T follicular helper cell (primary cell): ENCODE measurements at places on chromosomes 5 and 9.

DNA sequence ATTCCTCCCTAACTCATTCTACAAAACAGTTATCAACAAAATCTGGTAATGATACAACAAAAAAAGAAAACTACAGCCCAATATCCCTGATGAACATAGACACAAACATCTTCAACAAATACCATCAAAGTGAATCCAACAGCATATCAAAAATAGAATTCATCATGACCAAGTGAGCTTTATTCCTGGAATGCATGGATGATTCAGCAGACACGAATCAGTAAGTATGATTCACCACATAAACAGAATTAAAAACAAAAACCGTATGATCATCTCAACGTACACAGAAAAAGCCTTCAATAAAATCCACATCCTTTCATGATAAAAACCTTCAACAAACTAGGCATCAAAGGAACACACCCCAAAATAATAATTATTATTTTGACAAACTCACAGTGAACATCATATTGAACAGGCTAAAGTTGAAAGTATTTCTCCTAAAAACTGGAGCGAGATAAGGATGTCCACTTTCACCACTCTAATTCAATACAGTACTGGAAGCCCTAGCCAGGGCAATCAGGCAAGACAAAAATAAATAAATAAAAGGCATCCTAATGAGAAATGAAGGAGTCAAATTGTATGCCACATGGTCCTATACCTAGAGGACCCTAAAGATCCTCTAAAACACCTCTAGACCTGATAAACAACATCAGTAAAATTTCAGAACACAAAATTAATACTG lies 305.1 kb upstream of the RGMB start:
- DNase-seq: no peak

DNA sequence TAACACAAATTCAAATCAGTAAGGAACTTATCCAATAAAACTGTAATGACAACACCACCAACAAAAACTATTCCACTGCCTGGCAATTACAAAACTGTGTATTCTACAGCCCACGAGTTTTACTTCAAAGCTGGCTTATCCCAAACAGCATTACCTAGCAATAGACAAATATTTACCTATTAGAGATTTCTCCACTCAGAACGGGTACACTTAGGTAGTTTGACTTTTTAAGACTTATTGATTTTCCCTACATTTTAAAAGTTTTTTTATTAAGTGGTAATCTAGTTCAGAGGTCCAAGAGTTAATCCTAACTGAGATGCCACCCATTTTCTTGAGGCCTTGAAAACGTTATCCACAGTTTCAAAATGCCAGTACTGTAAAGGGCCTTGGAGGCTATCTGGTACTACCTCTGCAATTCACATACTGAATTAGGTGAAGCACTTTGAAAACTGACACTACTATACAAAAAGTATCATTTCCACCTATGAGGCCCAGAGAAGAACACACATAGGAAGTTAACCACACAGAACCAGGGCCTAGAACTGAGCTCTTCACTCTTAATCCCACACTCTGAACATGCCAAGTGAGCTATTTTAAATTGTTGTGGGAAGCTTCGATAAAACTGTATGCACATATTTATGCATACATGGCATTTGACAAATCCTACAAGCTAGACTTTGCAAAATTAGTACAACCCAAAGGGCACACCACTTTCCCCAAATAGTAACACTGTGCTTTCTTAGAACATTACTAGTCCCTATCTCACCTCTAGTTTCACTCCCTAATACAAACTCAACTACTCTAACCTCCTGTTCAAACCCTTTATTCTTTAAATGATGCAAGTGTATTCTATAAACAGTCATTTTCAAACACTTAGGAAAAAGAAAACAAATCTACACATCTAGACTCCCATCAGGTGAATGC lies 2.1 kb downstream of the NADK2 start:
- DNase-seq: no peak

DNA sequence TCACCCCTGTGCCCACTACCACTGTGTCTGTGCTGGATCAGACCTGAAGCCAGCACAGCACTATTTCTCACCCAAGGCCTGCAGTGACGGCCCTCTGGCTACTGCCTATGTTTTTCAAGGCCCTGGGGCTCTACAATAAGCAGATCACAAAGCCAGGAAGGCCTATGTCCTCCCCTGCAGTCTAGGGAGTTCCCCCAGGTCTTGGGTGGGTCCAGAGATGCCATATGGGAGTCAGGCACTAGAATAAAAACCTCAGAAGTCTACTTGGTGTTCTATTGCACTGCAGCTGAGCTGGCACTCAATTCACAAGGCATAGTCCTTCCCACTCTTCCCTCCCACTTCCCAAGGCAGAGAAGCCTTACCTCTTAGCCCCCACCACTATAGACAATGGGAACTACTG lies 107.1 kb downstream of the FBXO4 start:
- no peak for DNase-seq

GRCh38 chr9:72352911-72353388 lies 12.1 kb downstream of the ZFAND5 start:
- no peak for DNase-seq

- DNase-seq: no peak
Measured at GRCh38 chr9:127390248-127390545, 6.8 kb upstream of the SLC2A8 start.

- no peak for DNase-seq
Measured at GRCh38 chr5:118968925-118969375, 19.4 kb downstream of the DTWD2 start.

GRCh38 chr9:4168526-4168925 lies 131.3 kb downstream of the GLIS3 start:
- DNase-seq: no peak

DNA sequence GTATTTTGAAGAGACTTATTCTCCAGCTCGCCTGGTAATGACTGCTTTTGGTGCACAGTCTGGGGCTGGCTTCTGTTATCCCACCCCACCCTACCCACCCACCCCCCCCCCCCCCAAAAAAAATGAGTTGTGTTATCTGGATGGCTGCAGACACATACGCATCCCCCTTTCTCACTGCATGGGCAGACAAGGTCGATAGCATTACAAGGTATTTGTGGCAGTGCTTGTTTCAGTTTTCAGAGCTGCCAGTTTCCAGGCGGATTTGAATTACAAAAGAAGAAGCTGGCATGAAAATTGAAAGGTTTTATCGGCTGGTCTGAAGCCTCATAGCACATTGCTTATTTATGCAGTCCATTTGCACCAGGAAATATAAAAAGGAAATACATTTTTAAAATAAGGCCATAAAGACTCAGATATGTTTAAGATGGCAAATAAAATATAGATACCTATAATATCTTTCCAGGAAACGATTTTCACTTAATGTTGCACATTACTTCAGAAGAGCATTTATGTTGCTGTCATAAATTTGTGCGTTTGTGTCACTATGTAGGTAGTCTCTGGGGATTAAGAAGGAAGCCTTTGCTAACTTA lies 85.1 kb upstream of the GRHPR start:
- no peak for DNase-seq

DNA sequence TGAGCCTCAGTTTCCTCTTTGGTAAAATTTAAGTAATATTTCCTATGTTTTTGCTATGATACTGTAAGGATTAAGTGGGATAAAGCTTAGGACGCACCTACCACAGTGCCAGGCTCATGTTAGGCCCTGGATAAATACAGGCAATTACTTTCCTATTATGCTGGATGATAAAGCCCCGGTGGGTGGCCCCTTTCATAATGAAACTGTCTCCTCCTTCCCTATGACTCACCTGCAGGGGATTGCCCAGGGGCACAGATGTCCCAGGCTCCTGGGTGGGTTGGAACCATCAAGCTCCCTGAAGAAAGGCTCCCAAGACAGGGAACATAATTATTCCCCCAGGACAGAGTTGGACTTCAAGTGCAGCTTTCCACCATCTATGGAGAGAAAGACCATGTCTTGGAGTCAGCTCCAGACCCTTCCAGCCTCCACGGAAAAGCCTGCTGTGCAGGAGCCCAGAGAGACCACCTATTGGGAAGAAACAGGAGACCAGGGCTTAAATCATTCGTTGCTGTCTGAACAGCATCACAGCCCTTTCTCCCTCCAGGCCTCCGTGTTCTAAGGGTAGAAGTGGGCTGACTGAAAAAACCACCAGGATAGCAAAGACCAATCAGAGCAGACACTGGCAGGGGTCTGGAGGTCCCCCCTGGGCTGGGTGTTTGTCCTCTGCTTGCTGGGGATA lies 43.2 kb upstream of the FOXE1 start:
- no peak for DNase-seq

DNA sequence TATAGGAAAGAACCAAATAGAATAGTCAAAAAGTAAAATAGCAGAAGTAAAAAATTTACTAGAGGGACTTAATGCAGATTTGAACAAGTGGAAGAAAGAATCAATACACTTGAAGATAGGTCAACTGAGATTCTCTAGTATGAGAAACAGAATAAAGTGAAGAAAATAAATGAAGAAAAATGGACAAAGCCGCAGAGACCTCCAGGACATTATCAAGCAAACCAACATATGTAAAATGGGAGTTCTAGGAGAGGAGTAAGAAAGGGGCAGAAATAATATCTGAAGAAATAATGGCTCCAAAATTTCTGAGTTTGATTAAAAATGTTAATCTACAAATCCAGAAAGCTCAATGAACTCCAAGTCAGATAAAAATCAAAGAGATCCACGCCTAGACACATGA lies 70.0 kb upstream of the ZBTB43 start:
- DNase-seq: no peak

DNA sequence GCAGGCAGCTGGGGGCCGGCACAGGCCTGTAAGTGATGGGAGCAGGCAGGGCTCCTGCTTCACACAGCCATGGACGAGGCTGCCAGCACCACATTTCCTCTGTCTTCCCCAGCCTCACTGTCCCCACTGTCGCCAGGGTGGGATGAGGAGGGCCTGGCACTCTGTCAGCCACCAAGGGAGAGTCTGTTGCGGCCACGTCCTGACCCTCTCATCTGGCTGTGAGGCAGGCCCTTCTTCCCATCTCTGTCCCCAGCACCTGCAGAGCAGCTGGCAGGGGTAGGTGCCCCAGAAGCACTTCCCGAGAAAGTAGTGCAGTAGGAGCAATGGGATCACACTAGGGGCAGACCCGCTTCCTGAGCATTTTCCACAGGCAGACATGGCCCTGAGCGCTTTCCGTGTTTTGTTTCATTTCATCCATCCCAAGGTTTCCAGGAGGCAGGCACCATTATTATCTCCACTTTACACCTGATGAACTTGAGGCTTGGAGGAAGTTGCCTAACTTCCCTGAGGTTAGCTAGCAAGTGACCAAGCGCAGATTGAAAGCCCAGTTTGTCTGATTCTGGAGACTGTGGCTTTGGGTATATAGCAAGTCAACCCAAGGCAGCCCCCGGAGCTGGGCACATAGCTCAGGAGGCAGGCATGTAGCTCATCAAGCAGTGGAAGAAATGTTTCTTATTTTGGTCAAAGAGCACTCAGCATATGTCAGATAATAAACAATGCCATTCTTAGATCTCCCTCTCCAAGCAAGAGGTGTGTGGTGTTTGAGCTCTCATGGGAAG lies 202.4 kb downstream of the DAB2IP start:
- DNase-seq: no peak

GRCh38 chr5:141635646-141636045 lies 1.0 kb downstream of the HDAC3 start:
- DNase-seq: no peak

DNA sequence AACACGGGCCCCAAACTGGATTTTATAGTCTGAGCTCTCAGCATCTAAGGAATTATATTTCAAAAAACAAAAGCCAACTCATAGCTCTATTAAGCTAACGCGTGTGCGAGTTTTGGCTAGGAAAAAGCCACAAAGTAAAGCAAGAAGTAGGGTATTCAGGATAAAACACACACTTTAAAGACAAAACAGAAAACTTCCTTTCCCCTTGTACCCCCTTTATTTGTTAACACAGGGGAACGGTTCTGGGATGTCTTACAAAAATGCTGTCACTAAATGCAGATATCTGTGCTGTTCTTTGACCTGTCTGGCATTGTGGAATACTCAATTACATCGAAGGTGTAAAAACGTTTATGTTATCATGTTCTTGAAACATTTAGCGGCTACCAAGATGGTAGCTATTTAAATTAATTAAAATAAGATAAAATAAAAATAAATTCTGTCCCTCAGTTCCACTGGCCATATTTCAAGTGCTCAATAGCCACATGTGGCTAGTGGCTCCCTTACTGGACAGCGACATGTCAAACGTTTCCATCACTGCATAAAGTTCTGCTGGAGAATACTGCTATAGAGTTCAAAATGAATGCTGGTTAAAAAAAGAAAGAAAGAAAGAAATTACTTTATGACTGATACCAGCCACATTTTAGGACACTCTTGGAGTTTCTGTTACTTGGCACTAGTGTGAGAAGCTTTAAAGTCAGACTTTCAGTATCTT lies 7.2 kb upstream of the MEF2C start:
- DNase-seq: no peak

DNA sequence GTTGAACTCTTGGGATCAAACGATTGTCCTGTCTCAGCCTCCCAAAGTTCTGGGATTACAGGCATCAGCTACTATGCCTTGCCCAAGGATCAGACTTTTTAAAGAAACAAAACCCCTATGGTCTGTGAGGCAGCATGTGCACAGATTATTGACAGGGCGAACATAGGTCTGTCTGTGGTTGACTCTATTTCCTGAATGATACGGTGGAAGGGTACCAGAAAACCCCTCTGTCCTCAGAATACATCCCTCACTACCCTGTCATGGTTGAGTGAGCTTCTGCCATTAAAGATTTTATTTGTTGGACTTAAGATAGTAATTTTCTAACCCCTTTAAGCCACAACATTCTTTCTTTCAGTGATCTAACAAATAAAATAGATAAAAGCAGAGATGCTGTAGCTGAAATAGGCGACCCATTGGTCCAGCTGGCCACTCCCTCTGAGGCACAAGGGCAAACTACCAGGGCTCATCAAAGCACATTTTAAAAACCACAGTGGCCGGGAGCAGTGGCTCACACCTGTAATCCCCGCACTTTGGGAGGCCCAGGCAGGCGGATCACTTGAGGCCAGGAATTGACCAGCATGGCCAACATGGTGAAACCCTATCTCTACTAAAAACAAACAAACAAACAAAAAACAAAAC lies 84.9 kb upstream of the ANKRD55 start:
- DNase-seq: no peak

GRCh38 chr9:76690246-76690972 lies 73.8 kb upstream of the PCA3 start:
- DNase-seq: no peak

DNA sequence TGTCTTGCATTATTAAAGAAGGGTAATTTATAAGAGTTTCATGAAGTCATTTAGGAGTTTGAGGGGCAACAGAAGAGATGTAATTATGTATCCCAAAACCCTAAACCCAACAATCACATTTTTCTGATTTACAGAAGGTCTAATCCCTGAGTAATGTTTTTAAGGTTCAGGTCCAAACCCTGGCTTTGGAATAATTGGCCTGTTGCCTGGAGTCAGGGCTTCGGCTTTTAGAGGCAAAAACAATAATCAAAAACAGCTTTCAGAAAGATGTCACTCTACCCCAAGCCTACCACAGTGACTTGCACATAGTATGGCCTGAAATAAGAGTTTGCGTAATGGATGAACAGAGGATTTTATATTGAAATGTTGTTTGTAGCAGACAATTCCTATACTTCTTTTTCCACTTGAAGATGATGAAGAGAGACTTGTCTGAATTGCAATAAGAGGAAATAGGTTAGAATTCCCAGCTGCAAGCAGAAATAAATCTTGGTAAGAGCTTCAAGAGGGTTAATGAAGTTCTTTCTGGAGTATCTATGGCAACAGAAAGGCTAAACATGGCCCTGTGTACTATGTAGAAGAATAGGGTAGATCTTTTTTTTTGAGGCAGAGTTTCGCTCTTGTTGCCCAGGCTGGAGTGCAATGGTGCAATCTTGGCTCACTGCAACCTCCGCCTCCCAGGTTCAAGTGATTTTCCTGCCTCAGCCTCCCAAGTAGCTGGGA lies 152.0 kb downstream of the GPBP1 start:
- no peak for DNase-seq

GRCh38 chr9:81694541-81694940 lies 5.2 kb upstream of the TLE1 start:
- DNase-seq: no peak

GRCh38 chr5:131224387-131225201 lies 39.3 kb upstream of the CDC42SE2 start:
- no peak for DNase-seq
